NCI-H2029 (cell line): ENCODE measurements at places on chromosomes 1 and 21.
A peak's percentile ranks its signal among the peaks of the same experiment; 100 is the strongest.

DNA sequence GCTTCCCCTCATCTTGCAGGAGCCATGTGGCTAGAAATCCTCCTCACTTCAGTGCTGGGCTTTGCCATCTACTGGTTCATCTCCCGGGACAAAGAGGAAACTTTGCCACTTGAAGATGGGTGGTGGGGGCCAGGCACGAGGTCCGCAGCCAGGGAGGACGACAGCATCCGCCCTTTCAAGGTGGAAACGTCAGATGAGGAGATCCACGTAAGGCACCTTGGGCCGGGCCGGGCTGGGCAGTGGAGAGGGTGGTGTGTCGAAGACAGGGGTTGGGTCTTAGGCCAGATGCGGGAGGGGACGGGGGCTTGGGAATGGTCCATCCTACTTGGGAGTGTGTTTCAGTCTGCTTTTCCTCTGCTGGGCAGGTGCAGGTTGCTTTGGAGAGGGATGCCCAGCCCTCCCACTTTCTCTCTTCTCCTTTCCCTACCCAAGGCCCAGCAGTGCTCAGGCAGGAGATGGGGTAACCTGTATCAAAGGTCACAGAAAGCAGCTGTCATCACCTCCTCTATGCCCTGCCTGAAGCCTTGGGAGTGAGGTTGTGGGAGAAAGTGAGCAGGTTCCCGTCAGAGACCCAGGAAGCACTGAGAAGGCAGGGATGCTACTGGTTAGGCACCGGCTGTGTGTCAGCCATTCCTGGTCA is 18.9 kb downstream of the EPHX1 start:
- DNase-seq: no peak

DNA sequence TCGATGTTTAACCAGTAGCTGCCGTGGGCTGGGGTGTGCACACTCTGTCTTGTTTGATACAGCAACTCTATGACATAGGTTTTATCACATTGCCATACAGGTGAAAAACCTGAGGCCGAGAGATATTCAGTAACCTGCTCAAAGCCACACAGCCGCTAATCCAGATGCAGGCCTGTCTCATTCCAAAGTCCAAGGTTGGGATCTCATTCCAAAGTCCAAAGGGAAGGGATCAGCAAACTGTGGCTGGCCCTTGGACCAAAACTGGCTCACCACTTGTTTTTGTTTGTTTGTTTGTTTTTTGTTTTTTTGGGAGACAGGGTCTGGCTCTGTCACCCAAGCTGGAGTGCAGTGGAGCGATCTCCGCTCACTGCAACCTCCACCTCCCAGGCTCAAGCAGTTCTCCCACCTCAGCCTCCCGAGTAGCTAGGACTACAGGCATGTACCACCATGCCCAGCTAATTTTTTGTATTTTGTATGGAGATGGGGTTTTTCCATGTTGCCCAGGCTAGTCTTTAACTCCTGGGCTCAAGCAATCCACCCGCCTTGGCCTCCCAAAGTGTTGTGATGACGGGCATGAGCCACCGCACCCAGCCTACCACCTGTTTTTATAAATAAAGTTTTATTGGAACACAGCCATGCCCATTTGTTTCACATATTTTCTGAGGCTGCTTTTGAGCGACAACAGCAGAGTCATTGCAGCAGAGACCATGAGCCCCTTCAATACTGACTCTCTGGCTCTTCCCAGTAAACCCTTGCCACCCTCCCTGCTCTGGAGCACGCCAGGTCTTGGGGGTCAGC is 163.4 kb upstream of the TMEM51 start:
- no peak for DNase-seq

DNA sequence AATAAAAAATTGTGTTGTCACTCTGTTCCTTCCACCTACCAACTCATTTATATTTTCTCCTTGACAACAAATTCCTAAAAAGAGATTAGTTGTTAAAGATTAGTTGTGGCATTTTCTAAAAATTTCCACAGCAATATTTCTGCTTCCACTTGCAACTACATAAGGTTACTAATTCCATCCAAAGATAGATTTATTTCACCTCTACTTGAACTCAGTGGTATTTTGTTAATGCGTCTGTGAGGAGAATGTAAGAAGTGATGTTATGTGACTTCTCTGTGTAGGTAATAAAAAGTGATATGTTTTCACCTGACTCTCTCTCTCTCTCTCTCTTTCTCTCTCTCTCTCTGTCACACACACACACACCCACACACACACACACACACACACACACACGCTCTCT is 1104.8 kb downstream of the AMY1C start:
- no peak for DNase-seq

- DNase-seq: no peak
These were observed 4.9 kb downstream of the RPL11 start for GRCh38 chr1:23696335-23696989.

DNA sequence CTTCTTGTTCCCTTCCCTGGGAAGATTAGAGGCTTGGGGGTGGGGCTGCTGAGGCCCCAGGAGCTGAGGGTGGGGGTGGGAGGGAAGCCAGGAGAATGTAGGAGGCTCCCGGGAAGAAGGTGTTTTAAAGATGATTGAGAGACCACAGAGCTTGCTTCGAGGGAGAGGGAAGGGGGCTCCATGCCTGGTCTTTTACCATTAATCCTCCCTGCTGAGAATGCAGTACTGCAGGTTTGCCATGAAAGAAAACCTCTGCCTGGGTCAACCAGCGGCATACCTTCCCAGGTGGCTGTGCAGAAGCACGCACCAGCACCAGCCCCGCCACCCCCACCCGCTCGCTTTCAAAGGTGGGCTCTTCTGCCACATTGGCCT is 15.4 kb downstream of the ABCA4 start:
- DNase-seq: no peak

GRCh38 chr1:29698033-29698432 is 461.7 kb downstream of the PTPRU start:
- DNase-seq: no peak

GRCh38 chr1:24619376-24619775 is 23.7 kb upstream of the SRRM1 start:
- DNase-seq: no peak

- DNase-seq: no peak
These were observed 2.8 kb downstream of the UBE2J2 start for GRCh38 chr1:1270813-1271212.

DNA sequence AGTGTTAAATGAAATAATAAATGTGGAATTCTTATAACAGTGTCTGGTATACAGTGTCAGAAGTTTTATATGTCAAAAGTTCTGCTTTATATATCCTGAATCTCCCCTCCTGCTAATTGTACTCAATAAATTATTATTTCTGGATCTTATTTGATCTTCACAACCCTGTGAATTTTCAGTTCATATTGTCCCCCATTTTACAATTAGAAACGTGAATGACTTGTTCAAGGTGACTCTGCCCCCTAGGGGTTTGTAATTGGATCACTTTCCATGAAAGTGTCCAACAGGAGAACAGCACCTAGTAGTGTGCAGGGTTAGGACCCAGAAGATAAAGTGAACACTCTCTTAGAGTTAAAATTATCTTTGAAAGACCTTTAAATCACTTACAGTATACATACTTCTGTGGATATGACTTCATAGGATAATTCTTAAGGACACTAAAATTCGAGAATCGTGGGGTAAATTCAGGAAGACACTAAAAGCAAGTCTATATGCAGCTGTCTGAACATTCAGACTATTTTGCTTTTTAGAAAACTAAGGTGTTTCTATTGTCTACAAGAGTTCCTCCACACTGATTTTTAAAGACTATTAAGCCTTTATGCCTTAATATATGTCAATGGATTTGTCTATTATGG is 4.5 kb upstream of the DDR2 start:
- DNase-seq: no peak

- no peak for DNase-seq
These were observed 111.9 kb downstream of the ZBTB18 start for GRCh38 chr1:244162786-244163530.

- DNase-seq: peak; percentile 95
These were observed 116.6 kb upstream of the HIVEP3 start for GRCh38 chr1:42035205-42035829.

GRCh38 chr1:201667479-201667878 is 128.6 kb downstream of the NAV1 start:
- no peak for DNase-seq

DNA sequence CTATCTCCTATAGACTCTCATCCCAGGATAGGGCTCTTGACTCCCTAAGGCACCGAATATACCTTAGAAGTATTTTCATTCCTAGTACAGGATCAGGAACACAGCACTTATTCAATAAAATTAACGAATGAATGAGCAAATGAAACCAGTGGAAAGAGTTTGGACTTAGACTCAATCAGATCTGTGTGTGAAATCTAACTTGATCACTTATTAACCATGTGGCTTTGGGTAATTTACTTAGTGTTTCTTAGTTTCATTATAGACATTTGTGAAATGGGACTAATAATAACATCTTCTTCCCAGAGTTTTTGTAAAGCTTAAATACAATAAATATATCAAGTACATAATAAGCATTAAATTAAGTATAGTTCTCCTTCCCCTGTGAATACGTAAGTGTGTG is 230.1 kb downstream of the ADGRL2 start:
- DNase-seq: no peak

- no peak for DNase-seq
These were observed 69.4 kb upstream of the VAV3 start for GRCh38 chr1:108034396-108034795.

GRCh38 chr1:212413902-212414327 is 771 bp downstream of the PACC1 start:
- no peak for DNase-seq

GRCh38 chr1:7331926-7332535 is 439.1 kb upstream of the VAMP3 start:
- DNase-seq: no peak

DNA sequence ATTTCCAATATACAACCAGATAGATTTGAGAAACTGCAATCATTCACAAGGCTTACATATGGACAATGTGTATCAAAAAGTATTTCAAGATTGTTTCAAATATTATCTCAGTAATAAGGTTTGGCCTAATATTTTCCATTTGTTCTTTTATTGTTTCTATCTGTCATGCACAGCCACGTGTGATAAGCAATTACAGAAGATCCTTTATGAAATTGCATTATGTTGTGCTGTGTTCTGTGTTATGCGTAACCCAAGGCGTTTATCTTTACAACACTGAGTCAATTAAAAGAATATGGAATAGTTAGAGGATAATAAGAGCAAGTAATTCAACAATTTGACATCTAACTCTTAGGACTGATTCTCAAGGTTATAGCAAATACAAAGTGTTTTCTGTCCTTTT is 1009.3 kb upstream of the PRMT6 start:
- DNase-seq: no peak

DNA sequence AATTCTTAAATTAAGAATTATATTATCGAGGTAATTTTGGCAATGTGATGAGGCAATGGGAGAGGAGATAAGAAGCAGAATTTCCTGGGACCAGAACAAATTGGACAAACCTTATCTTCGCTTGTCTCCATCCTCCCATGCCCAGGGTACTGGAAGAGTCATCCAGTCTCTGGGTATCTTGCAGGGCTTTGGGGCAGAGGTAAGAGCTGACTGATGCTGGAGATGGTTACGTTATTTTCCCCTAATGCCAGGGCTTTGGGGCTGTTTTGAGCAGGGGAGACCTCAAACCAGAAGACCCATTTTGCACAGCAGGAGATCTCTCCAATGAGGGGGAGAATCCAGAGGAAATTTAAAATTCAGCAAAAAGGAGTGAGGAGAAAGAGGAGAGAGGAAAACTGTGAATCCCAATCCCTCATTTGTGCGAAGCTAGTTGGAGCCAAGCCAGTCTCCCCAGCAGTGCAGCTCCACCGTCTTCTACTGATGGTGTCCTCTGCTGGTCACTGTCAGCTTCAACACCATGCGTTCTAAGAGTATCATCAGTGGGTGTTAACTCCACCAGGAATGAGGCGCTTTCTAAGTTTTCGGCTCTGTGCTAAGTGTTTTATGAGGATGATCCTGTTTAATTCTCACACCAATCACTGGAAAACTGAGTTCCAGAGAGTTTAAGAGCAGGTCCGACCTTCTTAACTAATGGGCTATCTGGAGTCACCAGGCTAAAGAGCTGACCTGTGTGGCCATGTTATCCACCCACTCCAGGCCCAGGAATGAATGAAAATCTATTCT is 86.8 kb upstream of the CD34 start:
- DNase-seq: peak; percentile 51

DNA sequence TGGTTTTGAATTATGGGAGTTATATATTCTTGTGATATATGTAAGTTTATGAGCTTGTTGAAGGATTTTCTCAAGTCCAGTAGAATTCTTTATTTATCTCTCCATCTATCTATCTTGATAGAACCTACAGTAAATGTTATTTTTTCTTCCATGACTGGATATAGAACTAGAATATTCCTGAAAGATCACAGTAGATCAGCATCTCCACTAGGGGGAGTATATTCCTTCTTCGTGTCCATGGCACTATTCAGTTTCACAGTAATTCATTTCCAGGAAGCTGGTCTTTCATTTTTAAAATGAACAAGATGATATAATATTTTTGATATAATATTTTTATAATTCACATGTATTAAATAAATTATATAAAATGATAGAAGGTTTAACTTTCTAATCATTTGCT is 18.8 kb downstream of the TMPRSS15 start:
- no peak for DNase-seq

GRCh38 chr1:208534599-208534897 is 290.4 kb upstream of the PLXNA2 start:
- no peak for DNase-seq

- DNase-seq: no peak
These were observed 100.5 kb upstream of the TLR5 start for GRCh38 chr1:223243441-223244050.

GRCh38 chr1:101247404-101248287 is 10.8 kb downstream of the S1PR1 start:
- DNase-seq: no peak

DNA sequence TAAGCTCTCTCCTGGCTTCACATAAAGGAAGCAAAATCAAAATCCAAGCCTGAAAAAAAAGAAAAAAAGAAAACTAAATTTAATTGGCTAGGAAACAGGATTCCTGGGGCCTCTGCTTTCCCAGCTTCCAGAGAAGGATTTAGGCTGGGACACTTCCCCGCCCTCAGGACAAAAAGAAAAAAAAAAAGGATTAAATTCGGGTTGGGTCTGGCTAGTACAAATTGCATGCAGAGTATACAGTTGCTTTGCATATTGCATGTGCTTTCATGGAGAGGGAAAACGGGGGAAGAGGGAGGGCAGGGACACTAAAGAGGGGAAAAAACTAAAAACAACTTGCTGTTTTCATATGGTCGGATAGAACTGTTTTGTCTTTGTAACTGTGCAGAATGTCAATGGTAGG is 42.7 kb downstream of the OLIG1 start:
- no peak for DNase-seq
